ENCODE measurements at places on chromosomes 2 and 18. TPM values are rescaled to one million over a fixed set of nuclear protein-coding genes. Genes with fewer than 3 reads are reported as not detected.

The CD226 gene
- not detected for total RNA-seq

The ABCG5 gene
- not detected for total RNA-seq

The EPG5 gene
- total RNA-seq = 9.1 TPM

The RNPEPL1 gene
- total RNA-seq = 7.6 TPM

The SCN7A gene
- total RNA-seq = under 0.01 TPM

The TMEM182 gene
- total RNA-seq = under 0.01 TPM

The IL1RN gene
- not detected for total RNA-seq

The BCL2 gene
- 1.6 TPM for total RNA-seq

The SLC23A3 gene
- 0.65 TPM for total RNA-seq

The DSG4 gene
- not detected for total RNA-seq

The MARCO gene
- not detected for total RNA-seq

The IL36B gene
- not detected for total RNA-seq

The ENOSF1 gene
- 22.1 TPM for total RNA-seq

The SPATA3 gene
- not detected for total RNA-seq

The CHCHD5 gene
- total RNA-seq = 11.7 TPM

The DCC gene
- total RNA-seq = under 0.01 TPM

The SERPINB12 gene
- not detected for total RNA-seq

The ANKRD29 gene
- total RNA-seq = not detected

The RTP5 gene
- total RNA-seq = not detected

The PROC gene
- total RNA-seq = not detected

The OTX1 gene
- total RNA-seq = under 0.01 TPM

The MAPRE3 gene
- 0.65 TPM for total RNA-seq

The CNTNAP5 gene
- total RNA-seq = not detected

The APOB gene
- total RNA-seq = 0.30 TPM

The TUBA3D gene
- total RNA-seq = not detected

The FOXI3 gene
- total RNA-seq = not detected

The MAB21L4 gene
- not detected for total RNA-seq

The VWA3B gene
- total RNA-seq = not detected

The RGPD4 gene
- not detected for total RNA-seq

The SFT2D3 gene
- 5.2 TPM for total RNA-seq

The ROCK1 gene
- 32.2 TPM for total RNA-seq

The COL4A3 gene
- not detected for total RNA-seq

The ZNF521 gene
- 107 TPM for total RNA-seq

All from epithelial cell of umbilical artery (primary cell).